Muscle of leg (tissue), 16 donors: ENCODE measurements at places on chromosomes 1 and 21.
A peak's percentile ranks its signal among the peaks of the same experiment; 100 is the strongest.

- DNase-seq = no peak
Measured at GRCh38 chr1:235563513-235564061, 59.3 kb upstream of the B3GALNT2 start.

DNA sequence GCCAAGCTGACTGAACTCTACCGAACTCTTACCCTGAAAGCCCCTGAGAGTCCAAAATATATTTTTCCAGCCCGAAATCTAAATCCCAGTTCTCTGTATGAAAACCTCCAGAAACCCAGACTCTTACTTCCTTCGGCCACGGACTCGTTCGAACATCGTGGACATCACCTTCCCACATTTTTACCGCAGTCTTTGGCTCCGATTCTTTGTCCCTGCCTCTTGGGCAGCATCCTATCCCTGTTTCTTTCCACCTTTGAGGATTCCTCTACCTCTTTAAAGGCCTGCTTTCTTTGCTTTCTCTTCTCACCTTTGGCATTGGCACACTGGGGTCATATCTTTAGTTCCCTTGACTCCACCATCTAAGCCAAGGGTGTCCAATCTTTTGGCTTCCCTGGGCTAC is 932 bp upstream of the USP24 start:
- peak; percentile 11 for DNase-seq

DNA sequence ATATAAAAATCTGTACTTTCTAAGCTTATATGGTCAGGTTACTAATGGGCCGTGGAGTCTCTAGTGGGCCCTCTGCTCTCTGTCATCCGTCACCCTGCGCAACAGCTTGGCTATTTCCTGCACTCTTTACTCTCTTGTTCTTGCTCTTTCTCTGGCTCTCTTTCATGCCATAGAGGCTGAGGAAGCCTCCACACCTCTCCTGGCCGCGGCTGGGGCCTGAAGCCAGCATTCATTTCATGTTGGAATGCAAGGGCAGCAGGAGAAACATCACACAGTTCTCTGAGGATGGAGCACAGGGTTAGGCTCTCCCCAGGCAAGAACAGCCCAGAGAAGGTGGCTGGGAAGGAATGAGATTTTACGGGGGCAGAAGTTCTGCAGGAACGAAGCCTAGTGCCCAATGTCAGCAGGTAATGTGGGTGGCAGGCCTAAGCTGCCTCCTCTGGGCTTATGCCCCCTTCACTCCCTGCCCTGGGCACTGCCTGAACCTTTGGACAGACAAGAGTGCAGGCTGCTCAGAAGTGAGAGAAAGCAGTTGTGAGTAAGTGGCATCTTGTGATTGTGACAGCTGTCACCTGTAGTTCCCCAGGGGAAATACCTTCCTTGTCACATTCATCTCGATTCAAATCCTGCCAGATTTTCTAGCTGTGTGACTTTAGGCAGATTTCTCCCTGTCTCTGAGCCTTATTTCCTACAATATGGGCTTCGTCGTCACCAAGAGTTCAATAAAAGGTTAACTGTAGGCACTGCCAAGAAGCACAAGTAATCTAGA is 3.6 kb upstream of the FHAD1 start:
- no peak for DNase-seq

GRCh38 chr1:232577772-232578171 is 52.2 kb downstream of the SIPA1L2 start:
- DNase-seq = no peak

GRCh38 chr1:24018611-24019580 is 38.8 kb upstream of the SRSF10 start:
- peak; percentile 98 for DNase-seq

DNA sequence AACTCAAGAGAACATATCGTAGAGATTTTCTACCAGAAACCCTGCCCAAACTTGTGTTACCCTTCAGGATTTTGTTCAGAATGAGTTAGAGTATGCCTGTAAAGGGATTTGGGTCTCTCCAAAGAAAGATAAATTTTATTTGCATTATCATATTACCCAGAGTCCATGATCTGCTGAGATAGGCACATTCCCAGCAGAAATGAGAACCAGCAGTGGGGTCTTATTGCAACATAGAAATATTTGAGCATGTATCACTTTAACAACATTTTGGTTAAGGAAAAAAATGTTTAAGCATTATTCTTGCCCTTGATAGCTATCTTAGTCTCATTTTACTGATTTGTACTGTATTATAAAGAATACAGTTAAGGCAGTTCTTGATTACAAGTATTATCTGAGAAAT is 10.6 kb downstream of the VCAM1 start:
- no peak for DNase-seq

DNA sequence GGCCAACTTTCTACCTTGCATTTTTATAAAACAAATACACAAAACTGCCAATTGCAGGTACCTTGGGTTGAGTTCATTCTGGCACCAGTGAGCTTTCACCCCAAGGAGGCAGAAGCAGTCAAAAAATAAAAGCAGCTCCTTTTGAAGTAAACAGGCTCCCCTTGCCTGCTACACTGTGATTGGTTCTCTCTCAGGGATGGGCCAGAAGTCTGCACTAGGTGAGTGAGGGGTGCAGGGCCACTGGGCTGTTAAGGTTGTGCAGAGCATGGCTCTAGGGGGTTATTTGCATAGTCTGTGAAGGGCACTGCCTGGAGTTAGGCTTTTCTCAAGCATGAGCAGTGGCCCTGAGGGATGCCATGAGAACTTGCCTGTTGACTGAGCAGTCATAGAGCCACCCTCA is 39.1 kb downstream of the AKNAD1 start:
- no peak for DNase-seq
